ENCODE measurements at places on chromosomes 4 and X.

DNA sequence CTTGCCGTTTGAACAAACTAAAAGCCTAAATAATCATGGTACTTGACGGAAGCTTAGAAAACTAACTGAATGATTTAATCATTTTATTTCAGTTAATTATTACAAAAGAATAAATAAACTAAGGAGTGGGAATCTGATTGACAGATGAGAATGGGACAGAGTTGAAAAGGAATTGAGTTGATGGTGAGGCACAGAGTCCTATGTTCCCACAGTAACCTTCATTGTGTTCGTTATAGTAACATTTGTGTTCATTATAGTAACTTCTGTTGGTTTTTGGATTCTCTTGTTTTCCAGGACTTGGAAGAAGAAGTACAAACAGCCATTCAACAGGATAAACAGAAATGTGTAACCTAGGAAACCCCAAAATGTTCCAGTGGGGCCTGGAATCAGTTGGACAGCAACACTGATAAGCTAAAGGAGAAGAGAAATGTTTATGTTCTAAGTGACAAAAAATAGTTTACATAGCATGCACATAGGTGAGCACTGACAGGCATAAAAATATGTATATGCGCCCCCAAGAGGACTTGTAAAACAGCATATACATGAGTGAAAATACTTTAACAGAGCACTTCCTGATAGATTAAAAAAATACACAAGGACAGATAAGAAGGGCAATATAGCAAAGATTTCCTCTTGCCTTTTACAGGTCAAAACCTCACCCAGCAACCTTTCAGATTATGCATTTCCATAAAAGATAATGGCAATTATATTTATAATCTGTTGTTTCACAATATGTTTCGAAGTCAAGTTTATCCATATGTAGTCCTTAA is 218.6 kb upstream of the HTR2C start:
- DNase-seq = no peak

DNA sequence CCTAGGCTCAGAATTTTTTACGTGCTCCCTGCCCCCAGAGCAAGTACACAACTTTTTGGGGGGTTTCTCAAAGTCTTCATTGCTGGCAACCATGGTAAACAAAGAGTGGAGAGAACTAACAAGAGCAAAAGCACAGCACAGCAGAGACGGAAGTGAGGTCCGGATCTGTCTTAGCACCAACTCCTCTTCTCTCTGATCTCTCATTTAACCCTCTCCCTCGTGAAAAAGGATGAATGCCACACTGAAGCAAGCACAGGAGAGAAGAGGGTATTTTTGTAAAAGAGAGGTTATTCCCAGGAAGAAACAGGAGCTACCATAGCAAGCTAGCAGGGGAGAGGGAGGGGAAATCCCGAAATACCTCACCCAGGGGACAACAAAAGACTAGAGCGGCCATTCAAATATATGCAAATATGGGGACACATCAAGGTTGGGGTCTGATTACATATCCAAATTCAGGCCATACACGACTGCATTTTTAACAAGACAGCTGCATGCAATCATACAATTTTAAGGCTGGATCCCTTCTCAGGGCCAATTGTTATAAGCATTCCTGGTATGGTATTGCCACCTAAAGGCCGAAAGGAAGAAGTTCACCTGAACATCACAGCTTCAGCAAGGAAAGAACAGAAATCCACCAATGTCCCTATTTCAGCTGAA is 46.6 kb downstream of the CD40LG start:
- DNase-seq = peak; percentile 44

GRCh38 chr4:87680271-87680670 is 30.2 kb downstream of the DMP1 start:
- no peak for DNase-seq

- no peak for DNase-seq
Observed at GRCh38 chr4:20816287-20816686, 116.0 kb downstream of the PACRGL start.

GRCh38 chr4:158376106-158376840 is 145.4 kb upstream of the RXFP1 start:
- DNase-seq = no peak

- DNase-seq = no peak
Observed at GRCh38 chr4:8394061-8394519, 46.4 kb downstream of the ACOX3 start.

DNA sequence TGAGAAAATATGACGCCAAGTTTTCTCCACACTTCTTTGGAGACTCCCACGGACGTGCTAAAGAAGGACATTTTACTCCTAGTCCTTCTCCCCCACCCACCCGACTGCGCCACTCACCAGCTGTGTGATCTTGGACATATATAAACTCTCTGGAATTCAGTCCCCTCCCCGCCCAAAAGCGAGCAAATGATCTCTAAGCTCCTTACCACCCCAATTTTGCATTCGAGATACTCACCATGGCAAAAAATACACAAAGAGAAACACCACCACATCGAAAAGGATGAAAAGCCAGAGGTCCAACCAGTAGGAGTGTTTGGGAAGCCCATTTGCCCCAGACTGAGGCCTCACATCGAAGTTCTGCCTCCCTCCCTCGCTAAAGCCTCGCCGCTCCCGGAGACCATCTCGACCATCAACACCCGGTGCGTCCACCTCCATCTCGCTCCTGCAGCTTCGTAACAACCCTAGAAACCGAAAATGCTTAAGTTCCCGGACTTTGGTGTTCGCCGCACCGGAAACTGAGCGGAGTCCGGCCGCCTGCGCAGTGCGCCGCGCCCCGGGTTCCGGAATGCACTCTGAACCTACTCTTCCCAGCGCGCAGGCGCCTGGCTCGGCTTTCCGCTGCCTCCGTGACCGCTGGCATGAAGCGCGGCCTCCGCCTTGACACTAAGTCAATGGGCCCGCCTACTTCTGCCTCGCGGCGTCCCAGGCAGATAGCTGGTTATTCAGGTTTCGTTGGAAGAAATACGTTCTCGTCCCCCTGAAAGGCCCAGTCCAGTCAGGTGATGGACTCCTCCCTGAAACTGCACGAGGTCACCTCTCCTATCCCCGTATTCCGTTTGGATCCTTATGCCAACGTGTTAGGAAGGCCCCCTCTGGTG is 21.6 kb downstream of the FABP2 start:
- DNase-seq = peak; percentile 94

- DNase-seq = no peak
Observed at GRCh38 chrX:4925911-4926310, 1212.5 kb upstream of the PRKX start.

GRCh38 chrX:40090050-40090804 is 7.5 kb downstream of the BCOR start:
- peak; percentile 31 for DNase-seq

GRCh38 chrX:18929775-18930174 is 54.1 kb downstream of the PHKA2 start:
- no peak for DNase-seq

DNA sequence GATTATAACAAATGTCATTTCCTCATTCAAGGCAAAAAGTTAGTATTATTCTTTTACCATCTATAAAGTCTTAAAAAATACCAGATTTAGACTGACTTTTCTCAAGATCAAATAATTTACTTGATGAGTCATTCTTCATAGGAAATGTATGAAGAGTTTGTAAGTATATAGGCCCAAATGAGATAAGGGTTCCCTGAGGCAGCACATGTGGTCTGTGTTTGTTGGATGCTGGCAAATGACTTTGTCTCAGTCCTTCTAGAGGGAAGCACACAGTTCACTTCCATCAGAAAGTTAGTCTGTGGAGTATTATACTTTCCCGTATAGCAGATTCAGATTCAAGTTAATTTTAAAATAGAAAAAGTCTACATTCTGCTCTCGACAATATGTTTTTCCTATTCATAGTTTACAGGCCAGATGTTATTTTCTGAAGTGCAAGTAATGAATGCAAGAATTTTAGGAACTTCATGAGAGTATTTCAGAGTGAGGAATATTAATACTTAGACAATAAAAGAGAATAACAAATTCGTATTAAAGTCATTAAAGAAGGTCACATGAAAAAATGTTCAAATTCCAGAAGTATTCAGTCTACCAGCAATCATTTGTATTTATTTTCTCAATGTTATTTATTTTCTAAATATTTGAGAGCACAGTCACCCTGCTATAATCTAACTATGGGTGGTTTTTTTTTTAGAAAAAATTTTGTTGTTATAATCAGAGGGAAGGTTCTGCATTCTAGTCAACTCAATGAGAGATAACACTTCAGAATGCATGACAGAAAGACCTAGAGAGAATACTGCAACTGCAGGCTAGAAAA is 601.8 kb upstream of the ZFP42 start:
- no peak for DNase-seq

- DNase-seq = no peak
Observed at GRCh38 chr4:113327494-113327893, 278.0 kb downstream of the ANK2 start.

DNA sequence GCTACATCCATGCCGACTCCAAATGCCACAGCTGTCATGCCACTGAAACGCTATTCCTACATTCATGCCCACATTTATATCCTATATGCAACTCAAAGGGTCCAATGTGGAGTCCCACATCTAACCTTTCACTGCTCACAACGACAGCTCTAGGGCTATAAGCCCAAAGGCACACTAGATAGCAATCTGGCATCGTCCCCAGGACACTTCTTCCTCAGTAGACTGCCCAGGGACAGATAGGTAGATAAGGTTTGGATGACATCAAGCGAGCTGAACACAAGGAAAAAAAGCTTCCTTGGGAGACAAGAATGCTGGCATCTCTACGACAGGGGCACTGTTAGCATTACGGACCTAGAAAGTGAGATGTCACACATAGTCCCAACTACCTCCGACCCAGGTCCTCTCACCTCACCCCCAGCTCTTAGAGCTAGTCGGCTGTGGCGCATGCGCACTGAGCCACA is 685 bp downstream of the RAB9B start:
- DNase-seq = peak; percentile 75

DNA sequence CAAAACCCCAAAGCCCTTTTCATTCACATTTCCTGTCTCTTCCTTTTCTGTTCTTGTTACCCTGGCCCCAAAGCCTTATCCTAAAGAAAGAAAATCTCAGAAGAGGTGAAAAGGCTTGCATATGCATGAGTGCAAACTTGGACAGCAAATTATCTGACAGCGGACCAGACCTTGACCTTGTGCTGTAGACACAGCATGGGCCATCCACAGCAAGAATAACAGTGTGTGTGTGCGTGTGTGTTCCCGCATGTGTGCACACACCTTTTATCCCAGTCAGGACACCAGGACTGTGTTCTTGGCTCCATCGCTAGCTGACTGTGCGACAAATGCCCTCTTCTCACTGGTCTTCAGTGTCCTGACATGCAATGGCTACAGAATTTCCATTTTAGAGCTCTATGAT is 35.3 kb downstream of the ZBTB49 start:
- no peak for DNase-seq

GRCh38 chr4:73864961-73865360 is 4.2 kb upstream of the CXCL1 start:
- DNase-seq = no peak

- peak; percentile 45 for DNase-seq
Observed at GRCh38 chr4:40550948-40551462, 78.7 kb downstream of the RBM47 start.

- no peak for DNase-seq
Observed at GRCh38 chrX:10611441-10612090, 8.8 kb downstream of the MID1 start.

- no peak for DNase-seq
Observed at GRCh38 chr4:184387351-184387750, 87.0 kb downstream of the IRF2 start.

GRCh38 chr4:52604215-52604614 is 54.9 kb downstream of the USP46 start:
- no peak for DNase-seq

Measured in CD4-positive, alpha-beta T cell treated with Interleukin-6 for 4 hours (primary cell).